NCI-H2081 treated with DMSO at 0.1 percent for 48 hours (cell line): ENCODE measurements at places on chromosomes 3 and 15.

GRCh38 chr3:52041118-52041731, 15.1 kb downstream of the DUSP7 start:
- no peak for DNase-seq

DNA sequence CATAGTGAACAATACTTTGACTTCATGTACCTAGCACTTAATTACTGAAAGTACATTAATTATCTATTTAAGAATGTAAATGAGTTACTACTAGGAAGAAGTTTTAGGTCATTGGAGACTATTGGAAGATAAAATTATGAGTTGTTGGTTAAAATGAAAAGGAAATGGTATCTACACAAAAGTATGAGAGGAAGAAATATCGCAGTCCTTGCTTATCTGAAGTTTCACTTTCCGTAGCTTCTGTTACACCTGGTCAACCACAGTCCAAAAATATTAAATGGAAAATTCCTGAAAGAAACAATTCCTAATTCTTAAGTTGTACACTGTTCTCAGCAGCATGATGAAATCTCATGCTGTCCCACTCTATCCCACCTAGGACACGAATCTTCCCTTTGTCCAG, 57.8 kb downstream of the HACD2 start:
- no peak for DNase-seq

- DNase-seq: no peak
Observed at GRCh38 chr3:127063916-127064315, 81.0 kb downstream of the PLXNA1 start.

DNA sequence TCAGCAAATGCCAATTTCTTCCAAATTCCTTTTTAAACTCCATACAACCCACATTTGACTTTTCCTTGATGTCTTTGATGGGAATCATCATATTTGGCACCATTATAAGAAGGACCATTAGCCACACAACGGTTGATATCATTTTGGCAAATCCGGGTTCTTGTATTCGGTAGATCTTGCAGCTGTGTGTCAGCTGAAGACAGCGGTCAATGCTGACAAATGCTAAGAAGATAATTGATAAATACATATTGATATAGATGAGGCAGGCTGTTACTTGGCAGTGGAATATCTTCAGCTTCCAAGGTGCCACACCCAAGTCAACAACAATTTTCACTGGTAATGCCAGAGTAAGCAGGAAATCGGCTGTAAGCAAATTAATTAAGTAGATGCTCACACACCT, 4.2 kb downstream of the GPR171 start:
- no peak for DNase-seq

DNA sequence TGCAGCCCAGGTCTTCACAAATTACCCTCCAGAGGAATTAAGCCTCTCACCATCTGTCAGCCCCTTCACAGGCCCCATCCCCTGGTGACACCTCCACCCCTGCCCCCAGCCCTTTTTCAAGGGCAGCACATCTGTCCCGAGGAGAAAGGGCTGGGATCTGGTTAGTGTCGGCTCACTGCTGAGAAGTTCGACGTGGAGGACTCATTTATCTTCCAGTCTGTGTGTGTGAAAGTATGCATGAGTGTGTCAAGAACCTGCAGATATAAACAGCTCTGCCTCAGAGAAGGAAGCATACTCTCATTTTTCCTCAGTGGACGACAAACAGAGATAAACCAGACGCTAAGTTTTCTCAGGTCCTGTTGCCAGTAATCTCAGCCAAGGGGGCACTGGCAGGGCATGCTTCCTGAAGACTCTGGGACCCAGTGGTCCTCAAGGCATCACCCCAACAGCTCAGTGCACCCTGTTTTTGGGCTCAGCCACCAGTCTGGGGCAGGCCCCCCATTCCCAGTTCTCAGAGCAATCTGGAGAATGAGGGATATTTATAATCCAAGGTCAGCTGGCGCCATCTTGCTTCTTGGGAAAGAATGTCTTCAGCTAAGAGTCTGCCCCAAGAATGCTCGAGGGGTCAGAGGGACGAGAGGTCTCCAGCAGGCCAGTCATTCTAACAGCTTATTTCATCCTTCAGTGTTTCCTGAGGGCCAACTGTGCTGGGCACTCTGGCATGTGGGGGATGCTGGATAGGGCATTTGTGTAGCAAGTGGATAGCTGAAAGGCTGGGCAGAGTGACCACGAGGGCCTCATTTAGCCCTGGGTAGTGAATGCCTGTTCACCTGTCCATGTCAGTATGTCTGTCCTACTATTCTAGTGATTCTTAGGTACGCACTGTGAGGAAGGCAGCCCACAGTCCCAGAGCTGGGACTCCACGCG, 73.6 kb downstream of the ADCY5 start:
- DNase-seq: no peak

GRCh38 chr3:151890721-151891141, 17.3 kb downstream of the SUCNR1 start:
- peak; percentile 99 for DNase-seq

GRCh38 chr3:41521010-41521655, 321.8 kb downstream of the CTNNB1 start:
- DNase-seq: no peak

GRCh38 chr3:190863119-190863465, 598 bp upstream of the GMNC start:
- no peak for DNase-seq

DNA sequence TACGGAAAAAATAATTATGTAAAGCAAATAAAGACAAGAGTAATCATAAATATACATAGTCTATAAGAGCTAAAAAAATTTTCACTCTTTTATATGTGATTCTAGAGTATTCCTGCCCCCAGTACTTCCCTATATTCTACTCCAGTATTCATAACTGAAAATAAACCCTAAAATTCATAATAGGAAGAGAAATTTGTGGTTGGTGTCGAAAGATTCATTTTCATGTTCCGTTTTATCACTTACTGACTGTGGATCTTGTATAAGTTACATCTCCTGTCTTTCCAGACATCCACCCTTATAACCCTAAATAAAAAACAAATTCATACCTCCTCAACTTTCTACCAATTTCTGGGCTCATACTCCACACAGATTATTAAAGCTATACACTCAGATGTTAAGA, 16.0 kb upstream of the MBNL1 start:
- no peak for DNase-seq
